ENCODE measurements at places on chromosomes 16 and 17.

DNA sequence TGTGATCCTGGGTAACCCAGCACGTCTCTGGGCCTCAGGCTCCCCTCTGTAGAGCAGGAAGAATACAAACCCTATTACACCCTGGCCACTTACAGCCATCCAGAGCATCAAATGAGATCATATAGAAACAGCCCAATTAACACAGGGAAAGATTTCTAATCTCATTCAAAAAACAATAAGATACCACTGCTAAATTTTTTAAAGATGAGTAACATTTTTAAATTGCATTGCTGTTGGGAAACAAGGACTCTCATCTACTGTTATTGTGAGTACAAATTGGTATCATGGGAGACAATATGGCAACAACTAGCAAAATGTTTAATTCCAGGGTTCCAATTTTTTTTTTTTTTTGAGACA is 41.1 kb downstream of the SRL start:
- peaks cover 5% of the 10 kb centered on the region for H3K27me3 ChIP-seq
- no peaks in the 10 kb centered on the region for H3K36me3 ChIP-seq
- no peak overlapping the region for H3K4me3 ChIP-seq
- no peak overlapping the region for H3K27ac ChIP-seq
- H3K4me1 ChIP-seq: peaks cover 5% of the 10 kb centered on the region
- no peak for DNase-seq

- no peaks in the 10 kb centered on the region for H3K36me3 ChIP-seq
- no peak overlapping the region for H3K27ac ChIP-seq
- DNase-seq: no peak
- peaks cover 12% of the 10 kb centered on the region for H3K27me3 ChIP-seq
These were observed 29.6 kb upstream of the ABCA9 start for GRCh38 chr17:69090365-69090764.

GRCh38 chr17:64095144-64095882 is 34.6 kb downstream of the ERN1 start:
- no peaks in the 10 kb centered on the region for H3K27me3 ChIP-seq
- peak overlapping the region; percentile 27 for H3K4me3 ChIP-seq
- no peak for DNase-seq
- peaks cover 69% of the 10 kb centered on the region for H3K36me3 ChIP-seq
- peak overlapping the region; percentile 39 for H3K27ac ChIP-seq

DNA sequence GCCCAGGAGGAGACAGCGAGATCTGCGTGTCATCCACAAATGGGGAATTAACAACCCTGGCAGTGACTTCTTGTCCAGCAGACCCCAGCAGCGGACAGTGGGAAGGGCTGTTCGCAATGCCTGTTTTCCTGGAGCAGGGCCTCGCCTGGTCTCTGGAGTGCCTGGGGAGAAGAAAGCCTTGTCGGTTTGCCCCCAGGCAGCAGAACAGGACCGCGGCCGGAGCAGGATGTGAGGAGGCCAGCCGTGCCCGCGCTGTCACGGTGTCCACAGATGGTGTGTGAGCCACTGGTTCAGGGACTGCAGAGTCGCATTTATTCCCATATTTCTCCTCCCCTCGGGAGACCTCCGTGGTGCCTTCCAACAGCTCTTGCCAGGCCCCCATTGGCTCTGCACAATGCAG is 68.5 kb upstream of the GSE1 start:
- no peaks in the 10 kb centered on the region for H3K36me3 ChIP-seq
- no peak for DNase-seq
- no peak overlapping the region for H3K27ac ChIP-seq
- H3K27me3 ChIP-seq: peaks cover 4% of the 10 kb centered on the region
- no peak overlapping the region for H3K4me3 ChIP-seq

- no peaks in the 10 kb centered on the region for H3K36me3 ChIP-seq
- no peak overlapping the region for H3K27ac ChIP-seq
- H3K4me1 ChIP-seq: no peaks in the 10 kb centered on the region
- peak; percentile 51 for DNase-seq
These were observed 7.3 kb downstream of the SLC22A31 start for GRCh38 chr16:89192956-89193575.

GRCh38 chr17:76138234-76138895 is 2.7 kb downstream of the FOXJ1 start:
- H3K27me3 ChIP-seq: peaks cover 20% of the 10 kb centered on the region
- no peak overlapping the region for H3K4me3 ChIP-seq
- H3K27ac ChIP-seq: no peak overlapping the region

DNA sequence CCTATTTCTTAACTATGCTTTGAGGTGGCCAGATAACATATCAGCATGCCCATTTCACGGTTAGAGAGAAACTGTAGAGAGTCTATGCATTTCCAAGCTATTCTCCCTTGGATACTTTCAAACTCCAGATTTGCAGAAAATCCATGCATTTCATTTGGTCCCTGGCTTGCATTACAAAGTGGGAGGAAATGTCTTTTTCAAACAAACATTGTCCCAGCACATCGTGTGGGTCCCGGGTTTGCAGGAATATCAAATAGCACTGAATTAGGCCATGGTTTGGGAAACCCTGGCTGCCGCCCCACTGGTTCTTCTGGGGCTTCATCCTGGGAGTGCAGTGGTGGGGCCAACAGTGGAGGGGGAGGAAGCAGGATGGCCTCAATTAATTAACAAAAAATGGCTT is 171.9 kb downstream of the IRX5 start:
- no peaks in the 10 kb centered on the region for H3K36me3 ChIP-seq
- no peak for DNase-seq
- no peaks in the 10 kb centered on the region for H3K27me3 ChIP-seq
- no peak overlapping the region for H3K4me3 ChIP-seq
- H3K4me1 ChIP-seq: no peaks in the 10 kb centered on the region

GRCh38 chr16:51409001-51409675 is 258.1 kb upstream of the SALL1 start:
- no peak for DNase-seq
- H3K27ac ChIP-seq: no peak overlapping the region
- no peaks in the 10 kb centered on the region for H3K27me3 ChIP-seq
- H3K36me3 ChIP-seq: no peaks in the 10 kb centered on the region
- no peak overlapping the region for H3K4me3 ChIP-seq
- H3K4me1 ChIP-seq: no peaks in the 10 kb centered on the region

GRCh38 chr16:87458424-87458915 is 34.4 kb downstream of the ZCCHC14 start:
- peaks cover 15% of the 10 kb centered on the region for H3K4me1 ChIP-seq
- no peaks in the 10 kb centered on the region for H3K36me3 ChIP-seq
- no peak overlapping the region for H3K27ac ChIP-seq
- DNase-seq: no peak
- no peaks in the 10 kb centered on the region for H3K27me3 ChIP-seq
- H3K4me3 ChIP-seq: no peak overlapping the region

DNA sequence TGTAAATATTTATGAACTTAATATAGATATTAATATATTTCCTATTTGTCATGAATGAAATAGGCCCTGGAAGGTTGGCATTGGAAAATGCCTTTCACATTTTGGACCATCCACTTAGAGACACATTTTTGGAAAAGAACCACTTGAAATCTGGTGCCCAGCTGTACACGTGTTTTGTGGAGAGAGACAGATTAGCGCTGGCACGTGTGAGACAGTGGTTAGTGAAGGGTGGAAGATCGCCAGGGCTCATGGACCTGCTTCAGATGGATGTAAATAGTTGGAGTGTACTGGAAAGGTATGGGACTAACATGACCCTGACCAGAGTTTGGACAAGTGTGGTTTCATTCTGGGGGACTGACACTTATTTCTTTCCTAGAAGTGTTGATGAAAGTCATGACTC is 222.9 kb downstream of the PRKCA start:
- no peak overlapping the region for H3K4me3 ChIP-seq
- no peak overlapping the region for H3K27ac ChIP-seq
- peaks cover 40% of the 10 kb centered on the region for H3K4me1 ChIP-seq
- no peak for DNase-seq

DNA sequence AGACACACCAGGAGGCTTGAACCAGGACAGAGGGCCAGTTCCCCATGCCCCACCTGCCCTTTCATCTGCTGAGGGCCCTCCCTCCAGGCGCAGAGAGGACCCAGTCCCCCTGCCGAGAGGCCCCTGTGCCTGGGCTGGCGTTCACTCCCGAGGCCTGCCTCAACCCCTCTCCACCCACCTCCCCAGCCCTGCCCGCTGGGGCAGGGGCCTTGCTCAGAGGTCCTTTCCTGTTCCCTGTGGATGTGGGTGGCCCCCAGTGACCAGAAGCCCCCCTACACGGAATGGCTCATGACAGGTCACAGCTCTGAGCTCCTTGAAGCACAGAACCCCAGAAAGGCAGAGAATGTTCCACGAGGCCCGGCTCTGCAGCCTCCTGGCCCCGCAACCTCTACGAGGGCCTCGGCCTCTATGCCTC is 6.7 kb downstream of the TMC6 start:
- H3K4me3 ChIP-seq: peak overlapping the region; percentile 90
- peaks cover 46% of the 10 kb centered on the region for H3K4me1 ChIP-seq
- H3K27ac ChIP-seq: peak overlapping the region; percentile 92

- no peak for DNase-seq
- H3K4me3 ChIP-seq: no peak overlapping the region
These were observed 106.1 kb downstream of the AXIN2 start for GRCh38 chr17:65455154-65455971.

DNA sequence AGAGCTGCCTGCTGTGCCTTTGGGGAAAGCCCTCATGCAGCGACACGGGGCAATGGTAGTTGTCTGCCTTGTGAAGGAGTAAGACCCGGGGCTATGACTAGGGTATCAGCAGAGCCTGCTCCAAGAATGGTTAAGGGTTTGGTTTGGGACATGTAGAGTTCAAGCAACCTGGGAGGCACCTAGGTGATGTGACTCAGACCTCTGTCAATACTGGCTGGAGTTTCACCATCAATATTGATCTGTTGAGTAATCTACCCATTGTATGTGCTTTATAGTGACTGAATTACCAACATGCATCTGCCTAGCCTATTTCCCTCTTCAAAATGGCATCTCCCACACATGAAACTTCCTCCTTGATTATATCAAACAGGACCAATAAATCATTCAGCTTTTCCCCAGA is 398.4 kb upstream of the HSBP1 start:
- H3K27ac ChIP-seq: no peak overlapping the region
- H3K4me1 ChIP-seq: no peaks in the 10 kb centered on the region
- no peak overlapping the region for H3K4me3 ChIP-seq
- no peak for DNase-seq

- H3K27me3 ChIP-seq: peaks cover 23% of the 10 kb centered on the region
- H3K4me1 ChIP-seq: peaks cover 10% of the 10 kb centered on the region
- H3K4me3 ChIP-seq: no peak overlapping the region
- H3K27ac ChIP-seq: no peak overlapping the region
- DNase-seq: peak; percentile 42
- no peaks in the 10 kb centered on the region for H3K36me3 ChIP-seq
These were observed 9.7 kb upstream of the NXPH3 start for GRCh38 chr17:49565948-49566491.

DNA sequence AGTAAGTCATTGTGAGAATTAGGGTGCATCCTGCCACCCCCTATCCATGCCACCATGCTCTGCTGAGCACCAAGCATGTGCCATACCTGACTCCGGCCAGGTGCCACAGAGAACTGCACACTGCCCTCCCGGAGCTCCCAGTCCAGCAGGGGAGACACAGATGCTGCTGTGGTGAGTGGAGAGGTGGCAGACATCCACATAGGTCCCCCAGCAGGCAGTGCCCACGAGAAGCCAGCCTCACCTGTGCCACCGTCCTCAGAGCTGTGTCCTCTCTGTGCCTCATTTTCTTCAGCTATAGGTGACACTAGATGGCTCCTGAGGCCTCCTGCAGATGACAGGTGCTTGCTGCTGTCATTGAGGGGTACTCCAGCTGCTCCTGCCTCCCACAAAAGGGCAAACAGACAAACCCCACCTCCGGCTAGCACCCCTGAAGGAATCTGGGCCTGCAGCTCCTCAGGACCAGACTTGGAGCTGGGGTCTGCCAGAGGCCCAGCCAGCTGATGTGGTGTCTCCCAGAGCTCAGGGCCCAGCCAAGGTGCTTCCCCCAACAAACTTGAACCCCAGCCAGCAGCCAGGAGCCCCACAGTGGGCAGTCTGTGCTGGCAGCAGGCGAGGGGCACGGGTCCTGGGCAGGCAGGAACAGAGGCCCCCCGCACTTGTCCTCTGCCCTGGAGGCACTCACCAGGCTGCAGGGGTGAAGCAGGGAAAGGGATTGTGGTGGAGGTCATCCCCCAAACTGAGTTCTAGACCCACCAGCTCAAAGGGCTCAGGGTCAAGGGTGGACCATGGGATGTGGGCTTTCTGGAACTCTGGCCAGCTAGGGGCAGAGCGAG is 17.1 kb downstream of the FOXJ1 start:
- no peaks in the 10 kb centered on the region for H3K27me3 ChIP-seq
- peaks cover 19% of the 10 kb centered on the region for H3K4me1 ChIP-seq
- no peaks in the 10 kb centered on the region for H3K36me3 ChIP-seq
- H3K27ac ChIP-seq: no peak overlapping the region

GRCh38 chr16:72850853-72851252 is 197.1 kb downstream of the ZFHX3 start:
- no peak overlapping the region for H3K27ac ChIP-seq
- peaks cover 26% of the 10 kb centered on the region for H3K4me1 ChIP-seq
- DNase-seq: no peak
- no peak overlapping the region for H3K4me3 ChIP-seq

GRCh38 chr17:1438593-1439083 is 17.4 kb downstream of the CRK start:
- H3K4me3 ChIP-seq: no peak overlapping the region
- no peaks in the 10 kb centered on the region for H3K27me3 ChIP-seq
- H3K36me3 ChIP-seq: peaks cover 20% of the 10 kb centered on the region
- H3K27ac ChIP-seq: no peak overlapping the region

DNA sequence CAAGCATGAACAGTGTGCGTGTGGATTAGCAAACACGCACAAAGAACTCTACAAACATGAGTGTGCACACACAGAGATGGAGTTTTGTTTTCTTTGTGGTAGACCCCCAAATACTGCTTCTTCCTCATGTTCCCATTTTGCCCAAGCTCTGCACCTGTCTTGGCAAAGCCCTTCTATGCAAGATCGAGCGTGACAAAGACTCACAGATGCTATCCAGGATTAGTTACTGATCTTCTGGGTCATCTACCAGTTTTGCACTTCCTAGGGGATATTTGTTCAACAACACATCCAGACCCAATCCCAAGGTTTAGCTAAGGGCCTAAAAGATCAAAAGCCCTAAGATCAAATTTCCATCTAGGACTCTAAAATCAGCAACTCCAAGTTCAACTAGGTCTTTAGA is 16.0 kb downstream of the LRRC36 start:
- no peak for DNase-seq
- H3K27me3 ChIP-seq: peaks cover 7% of the 10 kb centered on the region
- no peaks in the 10 kb centered on the region for H3K36me3 ChIP-seq
- H3K27ac ChIP-seq: no peak overlapping the region

DNA sequence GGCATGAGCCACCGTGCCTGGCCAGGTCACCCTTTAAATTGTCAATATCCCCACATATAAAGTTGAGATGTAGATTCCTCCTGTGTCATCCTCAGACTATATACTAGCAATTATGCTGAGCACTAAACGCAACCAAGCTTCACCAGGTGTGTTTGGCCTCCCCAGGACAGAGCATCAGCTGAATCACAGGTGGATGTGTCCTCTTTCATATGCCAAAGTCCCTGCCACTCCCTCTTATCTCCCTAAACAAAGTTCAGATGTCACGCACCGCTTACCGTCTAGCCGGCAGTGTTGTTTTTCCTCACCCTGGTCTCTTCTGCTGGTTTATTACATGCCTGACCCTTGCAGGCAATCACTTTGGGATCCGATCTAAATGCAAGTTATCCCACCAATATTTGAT is 43.8 kb upstream of the ARHGAP44 start:
- H3K27ac ChIP-seq: no peak overlapping the region
- H3K36me3 ChIP-seq: no peaks in the 10 kb centered on the region
- no peaks in the 10 kb centered on the region for H3K4me1 ChIP-seq
- no peaks in the 10 kb centered on the region for H3K27me3 ChIP-seq
- no peak overlapping the region for H3K4me3 ChIP-seq

GRCh38 chr17:1606352-1606985 is 22.2 kb downstream of the SLC43A2 start:
- H3K27me3 ChIP-seq: no peaks in the 10 kb centered on the region
- no peaks in the 10 kb centered on the region for H3K4me1 ChIP-seq
- H3K36me3 ChIP-seq: no peaks in the 10 kb centered on the region
- no peak overlapping the region for H3K4me3 ChIP-seq
- H3K27ac ChIP-seq: no peak overlapping the region

All from T-helper 2 cell treated with Interferon-gamma antibody and Interleukin-4, amounts not matched to agents 5 μg/mL and 100 μg/mL, for 36 hours (primary cell).